ENCODE measurements at places on chromosomes 1 and 21.
A peak's percentile ranks its signal among the peaks of the same experiment; 100 is the strongest.

- no peak for DNase-seq
Observed at GRCh38 chr1:37704966-37705365, 12.7 kb downstream of the CDCA8 start.

GRCh38 chr1:217393896-217394295, 237.0 kb downstream of the GPATCH2 start:
- no peak for DNase-seq

- no peak for DNase-seq
Observed at GRCh38 chr1:183505454-183506089, 33.3 kb downstream of the SMG7 start.

DNA sequence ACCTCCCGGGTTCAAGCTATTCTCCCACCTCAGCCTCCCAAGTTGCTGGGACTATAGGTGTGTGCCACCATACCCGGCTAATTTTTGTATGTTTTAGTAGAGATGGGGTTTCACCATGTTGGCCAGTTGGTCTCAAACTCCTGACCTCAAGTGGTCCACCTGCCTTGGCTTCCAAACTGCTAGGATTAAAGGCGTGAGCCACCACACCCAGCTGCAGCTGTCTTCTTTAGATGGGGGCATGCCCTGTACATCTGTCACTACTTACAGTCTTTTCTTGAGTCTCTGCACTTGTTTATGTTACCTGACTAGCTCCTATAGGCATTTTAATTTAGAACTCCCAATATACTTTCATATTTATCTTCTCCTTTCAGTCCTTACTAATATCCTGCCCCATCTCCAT, 64.2 kb downstream of the SELENOF start:
- no peak for DNase-seq

DNA sequence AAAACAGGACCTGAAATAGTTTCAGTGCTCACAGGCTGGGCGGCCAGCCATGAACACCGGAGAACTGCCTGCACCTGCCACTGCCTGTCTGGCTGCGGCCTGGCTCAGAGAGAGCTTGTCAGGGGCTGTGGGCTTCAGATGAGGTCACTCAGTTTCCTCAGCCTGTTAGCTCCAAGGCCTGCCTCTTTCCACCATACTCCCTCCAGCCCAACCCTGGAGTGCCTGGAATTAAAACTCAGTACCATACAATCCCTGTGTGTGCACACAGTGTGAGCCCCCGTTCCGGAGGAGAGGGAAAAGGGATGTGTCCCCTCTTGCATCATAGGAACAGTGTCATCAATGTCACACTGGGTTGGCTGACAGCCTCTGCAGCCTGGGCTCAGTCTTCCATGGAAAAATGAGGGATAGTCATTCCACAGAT, 16.2 kb downstream of the CACNA1S start:
- DNase-seq: peak; percentile 21

DNA sequence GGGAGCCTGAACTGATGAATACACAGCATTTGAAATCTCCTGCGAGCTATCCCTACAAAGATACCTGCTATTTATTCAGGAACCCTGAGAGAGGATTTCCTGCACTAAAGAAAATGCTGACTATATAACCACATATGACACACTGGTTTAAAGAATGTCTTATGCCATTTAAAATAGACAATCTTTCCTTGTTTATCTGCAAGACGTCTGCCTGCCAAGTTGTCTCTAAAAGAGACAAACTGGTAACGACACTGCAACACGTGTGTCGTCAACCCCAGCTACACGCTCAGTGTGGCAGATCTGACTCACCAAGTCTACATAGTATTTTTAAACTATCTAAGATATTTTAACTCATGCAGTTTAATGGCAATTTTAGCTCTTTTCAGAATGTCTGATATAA, 42.7 kb downstream of the APP start:
- DNase-seq: no peak

DNA sequence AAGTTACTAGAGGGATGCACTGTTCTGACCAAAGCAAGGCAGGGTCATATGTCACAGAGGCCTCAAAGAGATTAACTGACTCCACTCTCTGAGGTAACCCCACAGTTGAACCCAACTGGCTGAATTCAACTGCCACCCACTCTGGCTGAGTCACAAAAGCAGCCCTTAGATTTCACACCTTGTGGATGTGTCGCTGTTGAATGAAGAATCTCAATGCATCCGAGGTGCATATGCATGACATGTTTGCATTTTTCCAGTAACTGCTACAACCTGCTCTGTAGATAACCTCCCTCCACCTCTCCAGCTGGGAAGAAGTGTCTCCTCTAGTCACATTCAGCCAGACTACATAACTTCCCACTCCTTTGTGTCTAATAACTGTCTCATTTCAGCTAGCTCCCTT, 27.9 kb upstream of the KIF21B start:
- no peak for DNase-seq

GRCh38 chr1:76872944-76873343, 5.7 kb downstream of the ST6GALNAC5 start:
- no peak for DNase-seq

DNA sequence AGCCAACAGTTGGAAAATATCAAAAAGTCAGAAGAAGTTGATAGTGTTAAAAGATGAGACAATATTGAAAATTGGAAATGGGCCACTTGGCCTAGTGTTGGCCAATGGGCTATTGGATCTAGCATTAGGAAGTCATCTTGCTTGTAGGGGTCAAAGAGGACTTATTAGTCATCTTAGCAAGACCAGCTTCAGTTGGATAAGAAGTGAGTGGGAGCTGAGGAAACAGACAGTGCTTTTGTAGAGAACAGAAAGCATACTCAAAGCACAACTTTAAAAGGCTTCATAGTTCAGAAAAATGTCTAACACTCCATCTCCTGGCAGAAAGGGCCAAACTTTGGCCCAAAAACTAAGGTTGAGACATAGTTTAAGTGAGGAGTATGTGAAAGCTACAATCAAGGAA, 139.9 kb upstream of the PKN2 start:
- no peak for DNase-seq

GRCh38 chr1:165992533-165992932, 165.1 kb downstream of the UCK2 start:
- DNase-seq: no peak

DNA sequence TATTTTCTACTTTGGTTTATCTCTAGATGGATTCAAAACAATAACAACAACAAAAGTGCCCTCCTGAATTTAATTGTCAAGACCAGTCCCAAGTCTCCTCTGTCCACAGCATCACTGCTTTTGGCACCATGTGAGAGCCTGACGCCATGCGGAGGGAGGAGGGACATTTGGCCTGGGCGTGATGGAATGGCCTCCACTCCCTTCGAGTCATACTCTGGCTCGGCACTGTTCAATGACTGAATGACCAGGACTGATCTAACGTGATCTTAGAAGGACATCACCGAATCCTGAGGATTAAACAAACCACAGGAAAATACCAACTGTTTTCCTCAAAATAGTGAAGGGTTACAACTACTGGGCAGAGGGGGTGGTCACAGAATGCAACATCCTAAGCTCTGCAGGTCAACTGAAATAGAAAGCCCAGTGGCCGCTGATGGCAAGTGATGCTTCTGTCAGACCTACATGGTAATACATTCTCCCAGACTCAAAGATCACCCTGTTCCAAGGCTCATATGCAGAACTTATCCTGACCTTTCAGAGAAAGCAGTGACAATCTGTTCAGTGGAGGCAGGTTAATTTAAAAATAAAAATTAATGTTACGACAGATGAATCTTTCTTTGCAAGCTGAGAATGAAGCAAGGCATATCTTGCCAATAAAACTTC, 19.1 kb downstream of the SRSF4 start:
- DNase-seq: no peak

GRCh38 chr1:233459968-233460367, 132.4 kb downstream of the MAP3K21 start:
- no peak for DNase-seq

- no peak for DNase-seq
Observed at GRCh38 chr1:78682496-78682895, 32.9 kb downstream of the IFI44 start.

DNA sequence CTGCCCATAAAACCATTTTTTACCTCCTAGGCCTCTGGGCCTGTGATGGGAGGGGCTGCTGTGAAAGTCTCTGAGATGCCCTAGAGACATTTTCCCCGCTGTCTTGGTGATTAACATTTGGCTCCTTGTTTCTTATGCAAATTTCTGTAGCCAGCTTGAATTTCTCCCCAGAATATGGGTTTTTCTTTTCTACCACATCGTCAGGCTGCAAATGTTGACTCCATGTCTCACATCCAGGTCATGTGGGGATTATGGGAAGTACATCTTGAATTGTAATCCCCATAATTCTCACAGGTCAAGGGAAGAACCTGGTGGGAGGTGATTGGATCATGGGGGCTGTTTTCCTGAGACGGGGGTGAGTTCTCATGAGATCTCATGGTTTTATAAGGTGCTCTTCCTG, 603.2 kb downstream of the SMYD3 start:
- no peak for DNase-seq

DNA sequence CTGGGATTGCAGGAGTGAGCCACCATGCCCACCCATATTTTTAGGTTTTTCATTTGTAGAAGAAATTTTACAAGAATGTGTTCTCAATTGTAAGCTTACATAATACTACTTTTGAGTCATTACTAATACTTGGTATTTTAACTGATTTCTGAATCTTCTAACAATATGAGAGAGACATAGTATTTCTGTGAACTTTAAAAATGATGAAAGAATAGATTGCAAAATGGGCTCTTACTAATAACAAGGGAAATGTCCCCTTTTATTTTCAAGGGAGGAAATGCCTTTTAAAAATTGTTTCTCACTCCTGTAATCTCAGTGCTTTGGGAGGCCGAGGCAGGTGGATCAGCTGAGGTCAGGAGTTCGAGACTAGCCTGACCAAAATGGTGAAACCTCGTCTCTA, 5.9 kb downstream of the AGO3 start:
- DNase-seq: no peak

DNA sequence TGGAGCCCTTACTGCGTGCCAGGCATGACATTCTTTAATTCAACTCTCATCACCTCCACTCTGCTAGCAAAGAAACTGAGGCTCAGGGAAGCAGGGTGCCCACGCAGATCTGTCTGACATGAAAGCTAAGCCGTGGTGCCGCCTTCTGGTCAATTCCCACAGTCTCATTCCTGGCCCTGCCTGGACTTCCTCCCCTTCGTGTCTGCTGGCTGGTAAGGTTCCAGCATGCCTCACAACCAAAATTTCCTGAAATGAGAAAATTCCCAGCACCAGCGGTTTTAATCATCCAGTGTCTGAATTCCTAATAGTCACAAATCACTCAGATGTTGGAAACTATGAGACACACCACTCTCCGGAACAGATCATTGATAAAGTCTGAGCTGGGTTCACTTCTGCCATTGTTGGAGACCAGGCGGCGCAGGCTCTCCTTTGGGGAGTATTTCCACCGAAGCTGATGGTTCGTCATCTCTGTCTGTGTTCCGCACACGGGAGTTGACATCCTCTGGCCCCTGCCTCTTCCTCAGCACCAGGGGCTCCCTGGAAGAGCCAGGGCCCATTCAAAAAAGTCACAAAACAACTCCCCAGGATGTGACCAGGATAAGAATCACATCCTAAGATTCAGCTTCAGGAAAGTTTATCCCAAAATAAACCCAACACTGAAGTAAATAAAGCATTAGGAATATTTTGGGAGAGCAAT, 167.7 kb downstream of the PLPP3 start:
- no peak for DNase-seq

- DNase-seq: no peak
Observed at GRCh38 chr1:224525411-224526040, 90.6 kb upstream of the CNIH3 start.

- DNase-seq: peak; percentile 77
Observed at GRCh38 chr1:227946624-227947385, 927 bp downstream of the WNT9A start.

- no peak for DNase-seq
Observed at GRCh38 chr1:75174031-75174760, 40.0 kb downstream of the LHX8 start.

GRCh38 chr21:46619846-46620245, 15.0 kb upstream of the S100B start:
- DNase-seq: no peak

- no peak for DNase-seq
Observed at GRCh38 chr1:234246638-234247116, 126.6 kb upstream of the COA6 start.

GRCh38 chr1:157085421-157085820, 14.2 kb downstream of the ETV3L start:
- no peak for DNase-seq

DNA sequence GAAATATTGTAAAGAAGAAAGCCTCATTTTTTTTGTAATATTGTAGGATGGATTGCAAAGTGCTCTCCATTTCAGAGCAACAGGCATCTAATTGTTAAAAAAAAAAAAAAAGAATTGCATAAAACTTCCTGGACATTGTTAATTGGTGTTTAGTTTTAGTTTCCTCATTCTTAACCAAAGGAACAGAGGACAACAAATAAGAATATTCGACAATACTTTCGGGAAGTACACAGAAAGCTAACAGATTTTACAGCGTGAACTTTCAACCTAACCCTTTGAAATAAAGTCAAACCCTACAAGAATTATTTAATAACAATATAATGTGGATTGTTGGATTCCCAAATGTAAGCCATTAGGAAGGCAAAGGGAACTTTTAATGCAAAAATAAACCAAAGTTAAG, 284.4 kb downstream of the KCNT2 start:
- no peak for DNase-seq

GRCh38 chr1:95138223-95138622, 21.1 kb downstream of the TLCD4 start:
- no peak for DNase-seq

DNA sequence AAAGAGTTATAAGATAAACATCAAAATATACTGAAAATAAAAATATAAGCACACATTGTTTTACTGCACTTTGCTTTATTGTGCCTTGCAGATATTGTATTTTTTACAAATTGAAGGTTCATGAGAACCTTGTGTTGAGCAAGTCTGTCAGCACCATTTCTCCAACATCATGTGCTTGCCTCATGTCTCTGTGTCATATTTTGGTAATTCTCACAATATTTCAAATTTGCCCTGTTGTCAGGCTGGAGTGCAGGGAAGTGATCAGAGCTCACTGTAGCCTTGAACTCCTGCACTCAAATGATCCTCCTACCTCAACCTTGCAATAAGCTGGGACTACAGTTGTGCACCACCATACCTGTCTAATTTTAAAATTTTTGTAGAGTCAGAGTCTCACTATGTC, 21.3 kb upstream of the CNIH3 start:
- DNase-seq: no peak

DNA sequence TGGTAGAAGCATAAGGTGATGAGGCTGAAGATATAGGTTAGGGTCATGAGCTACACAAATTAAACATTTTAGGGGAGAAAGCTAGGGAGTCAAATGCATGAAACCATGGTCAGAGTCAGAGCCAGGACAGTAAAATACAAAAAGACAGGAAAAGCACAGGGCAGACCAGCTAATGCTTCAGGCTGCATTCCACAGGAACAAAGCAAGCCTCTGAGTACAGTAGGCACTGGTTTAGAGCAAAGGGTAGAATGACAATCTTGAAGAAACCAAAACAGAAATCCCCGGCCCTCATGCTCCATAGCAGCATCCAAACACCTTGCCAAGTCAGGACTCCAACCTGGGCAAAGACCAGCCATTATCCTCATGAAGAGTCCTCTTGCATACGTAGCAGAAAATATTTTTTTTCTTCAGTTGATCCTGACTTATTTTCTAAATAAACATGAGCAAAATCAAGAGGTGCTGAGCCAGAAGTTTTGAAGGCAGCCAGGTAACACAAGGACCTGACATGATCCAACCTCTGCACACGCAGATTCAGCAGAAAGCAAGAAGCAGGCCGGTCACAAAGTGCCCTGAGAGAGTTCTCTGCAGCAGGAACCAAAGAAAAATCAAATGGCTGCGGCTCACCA, 273.1 kb downstream of the TTLL7 start:
- DNase-seq: no peak
